ENCODE measurements at places on chromosomes 4 and X. TPM values are rescaled to one million over a fixed set of nuclear protein-coding genes. Genes with fewer than 3 reads are reported as not detected.

DNA sequence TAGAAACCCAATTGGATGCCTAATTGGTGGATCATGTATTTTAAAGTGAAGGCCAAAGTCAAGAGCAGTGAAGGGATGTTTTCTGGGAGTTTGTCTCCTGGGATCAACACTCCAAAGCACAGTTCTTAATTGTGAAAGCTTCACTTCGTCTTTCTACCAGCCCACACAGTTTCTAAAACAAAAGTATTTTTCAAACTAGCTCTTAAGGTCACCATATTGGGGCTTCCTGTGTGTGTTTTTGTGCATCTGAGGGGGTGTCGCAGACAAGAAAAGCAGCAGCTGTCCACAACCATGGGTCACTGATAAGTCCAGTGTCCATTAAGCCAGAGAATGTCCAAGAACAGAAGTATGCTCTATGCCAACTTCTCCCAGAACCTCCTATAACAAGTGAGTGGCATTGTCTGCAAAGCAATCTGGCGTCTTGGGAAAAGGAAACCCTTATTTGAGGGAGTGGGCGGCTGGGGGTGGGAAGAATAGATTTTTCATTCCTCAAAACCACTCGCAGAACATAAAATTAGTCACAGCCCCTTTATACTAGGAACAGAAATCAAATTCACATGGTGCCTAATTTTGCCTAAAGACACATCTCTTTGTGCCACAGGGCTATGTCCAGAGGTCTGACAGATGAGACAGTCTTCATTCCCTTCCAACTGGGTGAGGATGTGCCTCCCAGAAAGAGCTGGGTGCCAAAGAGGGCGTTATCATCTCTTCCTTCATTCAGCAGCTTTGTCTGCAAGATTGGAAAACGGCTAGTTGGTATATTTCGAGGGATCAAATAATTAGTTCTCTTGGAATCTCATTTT lies 610.4 kb downstream of the BCOR start:
- H3K4me1 ChIP-seq = peaks cover 4% of the 10 kb centered on the region
- no peak overlapping the region for H3K4me3 ChIP-seq
- no peaks in the 10 kb centered on the region for H3K27me3 ChIP-seq
- DNase-seq = no peak
- H3K27ac ChIP-seq = no peak overlapping the region

DNA sequence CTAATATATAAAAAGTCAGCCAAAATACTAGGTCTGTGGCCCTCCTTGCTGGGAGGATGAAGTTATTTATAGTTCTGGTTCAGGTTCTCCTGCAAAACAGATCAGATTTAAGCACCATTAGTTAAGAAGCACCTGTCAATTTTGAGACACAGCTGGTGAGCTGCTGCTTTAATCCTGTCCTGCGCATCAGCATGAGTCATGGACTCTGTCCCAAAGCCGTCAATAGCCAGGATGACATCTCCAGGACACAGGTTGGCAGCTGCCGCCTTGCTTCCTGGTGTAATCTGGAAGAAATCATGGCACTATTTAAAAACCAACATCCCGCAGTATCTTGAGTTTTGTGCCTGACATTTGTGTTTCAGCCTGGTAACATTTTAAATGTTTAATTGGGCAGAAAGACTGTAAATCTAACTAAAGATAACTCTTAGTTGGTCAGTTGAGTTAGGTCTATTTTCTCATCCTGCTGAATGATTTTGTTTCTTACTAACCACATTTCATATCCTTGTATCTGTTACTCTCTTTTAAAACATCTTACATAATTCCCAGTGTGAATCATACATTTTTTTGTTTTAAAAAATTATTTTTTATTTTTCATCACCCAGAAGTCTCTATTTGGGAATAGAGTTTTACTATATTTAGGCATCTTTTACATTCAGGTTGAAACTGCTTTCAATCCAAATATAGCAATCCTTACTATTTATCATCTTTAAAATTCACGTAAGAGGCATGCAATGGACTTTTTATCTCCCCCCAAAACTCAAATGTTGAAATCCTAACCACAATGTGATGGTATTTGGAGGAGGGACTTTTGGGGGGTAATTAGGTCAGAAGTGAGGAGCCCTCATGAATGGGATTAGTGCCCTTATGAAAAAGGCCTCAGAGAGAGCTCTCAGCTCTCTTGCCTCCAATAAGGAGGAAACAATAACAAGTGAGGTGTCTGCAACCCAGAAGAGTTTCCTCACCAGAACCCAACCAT lies 10.1 kb downstream of the PDLIM3 start:
- no peak for DNase-seq
- H3K4me3 ChIP-seq = no peak overlapping the region
- no peak overlapping the region for H3K27ac ChIP-seq
- no peaks in the 10 kb centered on the region for H3K36me3 ChIP-seq

- no peaks in the 10 kb centered on the region for H3K4me1 ChIP-seq
- H3K27ac ChIP-seq = no peak overlapping the region
- no peak for DNase-seq
- H3K4me3 ChIP-seq = no peak overlapping the region
These were observed 30.2 kb upstream of the PRSS48 start for GRCh38 chr4:151246742-151247141.

DNA sequence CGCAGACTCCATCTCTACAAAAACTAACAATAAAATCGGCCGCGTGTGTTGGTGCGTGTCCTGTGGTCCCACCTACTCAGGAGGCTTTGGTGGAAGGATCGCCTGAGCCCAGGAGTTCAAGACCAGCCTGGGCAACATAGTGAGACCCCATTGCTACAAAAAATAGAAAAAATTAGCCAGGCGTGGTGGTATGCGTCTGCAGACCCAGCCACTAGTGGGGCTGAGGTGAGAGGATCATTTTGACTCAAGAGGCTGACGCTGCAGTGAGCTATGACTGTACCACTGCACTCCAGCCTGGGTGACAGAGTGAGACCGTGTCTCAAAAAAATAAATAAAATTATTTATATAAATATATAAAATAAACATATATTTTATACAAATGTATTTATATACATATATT lies 22.3 kb downstream of the ASMTL start:
- no peak overlapping the region for H3K4me3 ChIP-seq
- H3K4me1 ChIP-seq = no peaks in the 10 kb centered on the region
- no peak overlapping the region for H3K27ac ChIP-seq
- peak; percentile 36 for DNase-seq

DNA sequence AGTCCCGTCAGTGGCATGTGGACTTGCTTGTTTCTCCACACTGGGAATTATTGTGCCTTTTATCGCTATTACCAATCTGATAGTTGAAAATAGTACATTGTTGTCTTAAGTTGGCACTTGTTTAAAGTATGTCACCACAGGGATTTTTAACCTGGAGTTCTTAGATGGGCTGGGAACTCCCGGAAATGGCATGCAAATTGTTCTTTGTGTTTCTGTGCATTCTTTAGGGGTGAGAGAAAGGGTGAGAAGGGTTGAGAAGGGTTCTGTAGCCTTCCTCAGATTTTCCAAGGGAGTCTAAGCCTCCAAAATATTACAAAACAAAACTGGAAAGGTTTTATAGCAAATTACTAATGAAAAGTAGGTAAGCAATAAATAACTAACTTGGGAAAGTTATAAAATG lies 176.9 kb downstream of the ZIC3 start:
- no peaks in the 10 kb centered on the region for H3K36me3 ChIP-seq
- no peak overlapping the region for H3K27ac ChIP-seq
- no peaks in the 10 kb centered on the region for H3K27me3 ChIP-seq
- no peak overlapping the region for H3K4me3 ChIP-seq
- no peaks in the 10 kb centered on the region for H3K4me1 ChIP-seq

- H3K4me1 ChIP-seq = no peaks in the 10 kb centered on the region
- H3K36me3 ChIP-seq = no peaks in the 10 kb centered on the region
- no peak overlapping the region for H3K27ac ChIP-seq
- DNase-seq = no peak
These were observed 8.7 kb downstream of the PDE6B start for GRCh38 chr4:633976-634598.

GRCh38 chr4:185640811-185641675 lies 105.7 kb upstream of the PDLIM3 start:
- H3K36me3 ChIP-seq = no peaks in the 10 kb centered on the region
- H3K27me3 ChIP-seq = peaks cover 20% of the 10 kb centered on the region
- no peak overlapping the region for H3K27ac ChIP-seq
- no peak overlapping the region for H3K4me3 ChIP-seq
- H3K4me1 ChIP-seq = peaks cover 11% of the 10 kb centered on the region

GRCh38 chr4:99436976-99437722 lies 2.0 kb upstream of the ADH7 start:
- H3K4me3 ChIP-seq = no peak overlapping the region
- no peaks in the 10 kb centered on the region for H3K27me3 ChIP-seq
- DNase-seq = no peak
- peaks cover 29% of the 10 kb centered on the region for H3K4me1 ChIP-seq
- H3K27ac ChIP-seq = peak overlapping the region; percentile 77
- no peaks in the 10 kb centered on the region for H3K36me3 ChIP-seq

GRCh38 chr4:123954220-123954619 lies 557.6 kb downstream of the SPRY1 start:
- no peaks in the 10 kb centered on the region for H3K27me3 ChIP-seq
- H3K4me1 ChIP-seq = peaks cover 4% of the 10 kb centered on the region
- H3K4me3 ChIP-seq = no peak overlapping the region
- no peaks in the 10 kb centered on the region for H3K36me3 ChIP-seq

DNA sequence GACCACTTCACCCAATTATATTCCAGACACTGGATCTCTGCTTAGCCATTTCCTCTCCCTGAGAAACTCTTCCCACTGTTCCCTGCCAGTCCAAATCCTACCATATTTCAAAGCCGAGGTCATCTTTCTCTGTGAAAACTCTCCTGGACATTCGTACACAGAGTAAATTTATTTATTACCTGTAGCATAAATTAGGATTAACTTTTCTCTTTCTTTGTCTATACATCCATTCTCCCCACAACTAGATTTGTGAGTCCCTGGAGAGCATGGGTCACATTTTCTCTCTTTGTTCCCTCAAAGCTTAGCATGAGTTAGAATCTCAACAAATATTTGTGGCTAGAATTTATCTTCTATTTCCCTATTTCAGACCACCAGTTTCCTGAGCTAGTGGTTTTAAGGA lies 27.8 kb upstream of the SMIM10 start:
- H3K36me3 ChIP-seq = no peaks in the 10 kb centered on the region
- H3K27me3 ChIP-seq = no peaks in the 10 kb centered on the region
- no peak overlapping the region for H3K4me3 ChIP-seq
- no peak for DNase-seq
- no peak overlapping the region for H3K27ac ChIP-seq

GRCh38 chr4:141339966-141340365 lies 119.3 kb downstream of the ZNF330 start:
- H3K36me3 ChIP-seq = no peaks in the 10 kb centered on the region
- H3K4me1 ChIP-seq = no peaks in the 10 kb centered on the region
- H3K27me3 ChIP-seq = no peaks in the 10 kb centered on the region
- H3K27ac ChIP-seq = no peak overlapping the region

DNA sequence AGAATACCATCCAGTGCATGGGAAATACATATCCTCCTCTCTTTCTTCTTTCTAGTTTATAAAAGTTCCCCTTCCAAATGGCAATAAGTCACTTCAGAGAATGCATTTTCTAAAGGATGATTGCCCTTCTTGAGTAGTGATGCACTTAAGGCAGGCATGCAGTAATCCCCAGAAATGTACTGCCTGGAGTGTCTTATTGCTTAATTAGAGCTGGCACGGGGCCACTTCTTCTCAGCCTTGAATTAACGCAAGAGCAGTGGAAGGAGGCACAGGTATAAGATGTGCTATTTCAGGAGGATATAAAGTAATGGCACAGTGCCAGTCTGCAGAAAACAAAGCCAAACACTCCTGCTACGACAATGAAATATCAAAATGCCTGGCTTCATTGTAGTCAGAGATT lies 371.4 kb upstream of the FAM241A start:
- no peaks in the 10 kb centered on the region for H3K36me3 ChIP-seq
- no peak overlapping the region for H3K4me3 ChIP-seq
- no peak overlapping the region for H3K27ac ChIP-seq
- no peaks in the 10 kb centered on the region for H3K4me1 ChIP-seq
- no peak for DNase-seq

GRCh38 chr4:1945912-1946311 lies 62.9 kb downstream of the NELFA start:
- no peaks in the 10 kb centered on the region for H3K4me1 ChIP-seq
- no peak for DNase-seq
- H3K27ac ChIP-seq = no peak overlapping the region
- peaks cover 14% of the 10 kb centered on the region for H3K36me3 ChIP-seq
- no peaks in the 10 kb centered on the region for H3K27me3 ChIP-seq

DNA sequence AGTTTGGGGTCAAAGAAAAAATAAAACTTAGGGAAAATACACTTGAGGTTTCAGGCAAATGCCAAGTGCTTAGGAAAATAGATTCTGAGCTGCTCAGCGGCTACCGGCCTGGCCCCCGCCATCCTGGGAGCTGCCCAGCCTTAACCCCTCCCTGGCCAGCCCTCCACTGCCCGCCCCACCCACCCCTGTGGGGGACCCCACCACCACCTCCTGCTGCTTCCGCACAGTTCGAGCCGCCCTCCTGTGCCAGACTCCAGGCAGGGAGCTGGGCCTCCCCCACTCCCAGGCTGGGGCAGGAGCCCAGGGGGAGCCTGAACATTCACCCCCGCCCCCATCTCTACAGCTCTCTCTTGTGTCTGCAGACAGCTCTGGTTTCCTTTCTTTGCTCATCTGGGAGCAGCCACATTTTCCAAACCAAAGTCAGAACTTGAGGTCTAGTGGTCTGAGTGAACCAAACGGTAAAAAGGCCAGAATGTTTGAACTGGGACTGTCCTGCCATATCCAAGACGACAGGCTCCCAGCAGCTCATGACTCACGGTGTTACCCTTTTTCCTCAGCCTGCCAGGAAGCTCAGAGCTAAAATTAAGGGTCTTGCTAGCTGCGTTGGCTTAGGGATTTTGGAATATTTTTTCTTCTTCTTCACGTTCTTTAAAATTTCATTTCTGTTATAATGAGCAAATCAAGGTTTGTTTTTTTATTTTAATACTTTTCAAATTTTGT lies 4.7 kb upstream of the FGFR3 start:
- DNase-seq = no peak
- H3K36me3 ChIP-seq = no peaks in the 10 kb centered on the region
- peaks cover 78% of the 10 kb centered on the region for H3K4me1 ChIP-seq
- H3K4me3 ChIP-seq = no peak overlapping the region

TCEAL7 gene
- 2.5 TPM for total RNA-seq

GLRB gene
- total RNA-seq = 3.8 TPM

SUPT20HL2 gene
- not detected for total RNA-seq

SPATA18 gene
- total RNA-seq = 11.5 TPM

SCLT1 gene
- total RNA-seq = 17.2 TPM

VSIG1 gene
- 0.55 TPM for total RNA-seq

TRIM2 gene
- 44.0 TPM for total RNA-seq

TGIF2LX gene
- not detected for total RNA-seq

SERPINA7 gene
- total RNA-seq = not detected

DRP2 gene
- total RNA-seq = 0.25 TPM

ERAS gene
- not detected for total RNA-seq

CFAP299 gene
- total RNA-seq = not detected

All from suprapubic skin (tissue), 4 donors.